ENCODE measurements at places on chromosomes 2 and 18.

- no peak for DNase-seq
Measured at GRCh38 chr2:120267348-120267747, 14.7 kb downstream of the RALB start.

- no peak for DNase-seq
Measured at GRCh38 chr18:634551-635045, 22.9 kb upstream of the TYMS start.

DNA sequence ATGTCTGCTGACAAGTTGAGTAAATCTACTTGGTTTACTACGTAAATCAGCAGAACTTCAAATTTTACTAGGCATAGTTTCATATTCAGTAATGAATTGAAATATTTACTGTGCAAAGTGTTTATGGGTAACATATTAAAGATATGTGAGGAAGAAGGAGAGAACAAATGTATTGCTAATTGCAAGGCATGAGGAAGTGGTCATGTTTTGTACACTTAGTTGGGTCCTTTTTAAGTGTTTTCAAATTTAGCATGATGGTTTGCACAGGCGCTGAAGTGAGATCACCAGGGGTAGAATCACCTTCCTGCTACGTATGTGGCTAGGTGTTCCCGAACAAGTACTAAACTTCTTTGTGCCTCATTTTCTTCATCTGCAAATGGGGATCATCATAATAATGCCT, 1534.4 kb downstream of the LRP1B start:
- no peak for DNase-seq

GRCh38 chr2:145757503-145758246, 1237.8 kb upstream of the ZEB2 start:
- no peak for DNase-seq
